ENCODE measurements at places on chromosomes 2 and 18. TPM values are rescaled to one million over a fixed set of nuclear protein-coding genes. Genes with fewer than 3 reads are reported as not detected.

DNA sequence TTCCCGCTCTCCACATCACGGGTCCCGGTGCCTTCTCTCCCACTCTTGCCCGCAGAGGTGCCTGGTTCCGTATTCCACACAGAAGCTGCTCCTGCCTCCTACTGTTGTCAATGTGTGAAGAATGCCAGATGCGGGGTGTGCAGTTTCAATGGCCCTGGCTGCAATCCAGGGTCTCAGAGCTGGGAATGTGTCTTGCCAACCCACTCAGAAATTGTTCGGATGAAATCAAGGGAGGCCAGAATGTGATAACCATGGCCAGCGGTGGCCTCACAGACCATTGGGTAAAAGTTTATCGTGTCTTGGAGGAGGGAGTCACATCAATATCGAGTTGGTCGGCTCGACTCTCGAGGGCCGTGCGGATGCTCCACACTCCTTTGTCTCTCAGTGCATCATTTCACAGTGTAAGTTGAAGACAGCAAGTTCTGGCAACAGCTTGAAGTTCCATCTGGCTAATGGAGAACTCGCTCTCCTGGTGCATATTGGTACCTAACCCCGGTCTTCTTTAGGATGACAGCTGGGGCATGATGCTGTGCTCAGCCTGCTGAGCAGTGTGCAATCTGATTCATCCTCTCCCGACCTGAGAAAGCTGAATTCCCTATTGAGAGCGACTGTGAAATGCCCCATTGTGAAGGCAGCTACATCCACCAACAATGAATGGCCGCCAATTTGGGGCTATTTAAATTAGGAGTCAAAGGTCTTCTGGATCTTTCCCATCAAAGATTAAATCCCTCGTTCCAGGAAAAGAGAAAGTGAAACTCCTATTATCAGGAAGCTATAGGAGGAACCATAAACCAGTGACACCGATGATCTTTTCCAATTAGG, 389.0 kb downstream of the SOX11 start:
- no peaks in the 10 kb centered on the region for H3K27me3 ChIP-seq
- no peaks in the 10 kb centered on the region for H3K36me3 ChIP-seq
- peak; percentile 15 for DNase-seq
- H3K4me3 ChIP-seq, result no peak overlapping the region
- no peaks in the 10 kb centered on the region for H3K4me1 ChIP-seq

DNA sequence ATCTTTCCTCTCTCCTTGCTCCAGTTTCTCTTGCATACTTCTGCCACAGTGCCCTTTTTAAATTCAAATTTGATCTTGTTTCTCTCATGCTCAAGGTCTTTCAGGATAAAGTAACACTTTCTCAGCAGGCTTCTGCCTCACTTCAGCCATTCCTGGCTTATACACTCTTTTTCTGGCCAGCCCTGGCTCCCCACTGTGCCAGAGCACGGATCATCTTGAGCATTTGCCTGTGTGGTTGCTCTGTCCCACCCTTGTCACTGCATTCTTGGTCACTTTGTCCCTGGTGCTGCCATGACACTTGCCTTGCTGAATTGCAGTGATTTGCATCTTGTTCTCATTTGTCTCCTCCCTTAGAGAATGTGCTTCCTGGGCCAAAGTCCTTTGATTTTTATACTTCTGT, 634.3 kb downstream of the TMEM182 start:
- no peaks in the 10 kb centered on the region for H3K27me3 ChIP-seq
- H3K36me3 ChIP-seq, result no peaks in the 10 kb centered on the region
- DNase-seq, result no peak
- H3K4me1 ChIP-seq, result no peaks in the 10 kb centered on the region
- H3K27ac ChIP-seq, result no peak overlapping the region

- DNase-seq, result no peak
- no peak overlapping the region for H3K4me3 ChIP-seq
- no peak overlapping the region for H3K27ac ChIP-seq
- no peaks in the 10 kb centered on the region for H3K27me3 ChIP-seq
- H3K36me3 ChIP-seq, result no peaks in the 10 kb centered on the region
Observed at GRCh38 chr2:198715302-198715835, 742.4 kb downstream of the SATB2 start.

GRCh38 chr18:31420032-31420431, 27.5 kb upstream of the DSG3 start:
- H3K4me1 ChIP-seq, result no peaks in the 10 kb centered on the region
- no peaks in the 10 kb centered on the region for H3K36me3 ChIP-seq
- no peak for DNase-seq
- H3K4me3 ChIP-seq, result no peak overlapping the region
- no peaks in the 10 kb centered on the region for H3K27me3 ChIP-seq
- H3K27ac ChIP-seq, result no peak overlapping the region

DNA sequence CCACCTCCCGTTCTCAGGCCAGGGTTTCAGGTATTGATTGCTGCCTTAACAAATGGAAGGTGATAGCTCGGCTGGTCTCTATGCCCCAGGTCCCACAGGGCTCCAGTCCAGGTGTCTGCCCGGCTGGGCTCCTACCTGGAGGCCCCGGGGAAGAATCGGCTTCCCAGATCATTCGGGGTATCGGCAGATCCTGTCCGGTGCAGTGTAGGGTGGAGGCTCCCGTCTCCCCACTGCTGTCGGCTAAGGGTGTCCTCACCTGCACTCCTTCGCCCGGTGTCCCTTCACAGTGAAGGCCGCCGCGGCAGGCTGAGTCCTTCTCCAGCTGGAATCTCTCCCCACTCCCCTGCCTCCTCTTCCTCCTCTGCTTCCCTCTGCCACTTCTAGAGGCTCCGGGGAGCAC, 573.9 kb upstream of the SALL3 start:
- H3K36me3 ChIP-seq, result no peaks in the 10 kb centered on the region
- no peaks in the 10 kb centered on the region for H3K27me3 ChIP-seq

GRCh38 chr2:31434911-31435310, 20.4 kb upstream of the XDH start:
- no peak overlapping the region for H3K4me3 ChIP-seq
- no peaks in the 10 kb centered on the region for H3K27me3 ChIP-seq
- no peak overlapping the region for H3K27ac ChIP-seq
- no peaks in the 10 kb centered on the region for H3K4me1 ChIP-seq
- DNase-seq, result no peak

- H3K27ac ChIP-seq, result no peak overlapping the region
- DNase-seq, result no peak
- no peaks in the 10 kb centered on the region for H3K27me3 ChIP-seq
- no peaks in the 10 kb centered on the region for H3K36me3 ChIP-seq
Observed at GRCh38 chr2:106267997-106268396, 73.9 kb upstream of the UXS1 start.

DNA sequence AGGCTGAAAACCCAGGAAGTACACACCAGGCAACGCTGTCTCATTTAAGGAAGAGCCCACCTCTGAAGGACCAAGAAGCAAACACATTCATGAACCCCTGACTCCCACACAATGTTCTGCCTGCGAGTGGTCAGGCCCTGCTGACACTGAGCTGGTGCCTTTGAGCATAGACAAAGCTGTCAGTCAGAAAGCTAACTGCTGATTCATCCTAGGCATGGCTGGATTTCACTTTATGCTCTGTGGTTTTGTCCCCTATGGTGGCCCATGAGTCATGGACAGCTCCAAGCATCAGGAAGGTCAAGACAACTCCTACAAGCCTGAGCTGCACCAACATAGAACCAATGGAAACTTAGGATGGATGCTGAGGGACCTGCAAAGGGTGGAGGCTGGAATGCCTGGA, 78.9 kb downstream of the UXS1 start:
- no peak overlapping the region for H3K4me3 ChIP-seq
- no peak for DNase-seq
- no peaks in the 10 kb centered on the region for H3K27me3 ChIP-seq
- H3K27ac ChIP-seq, result no peak overlapping the region
- H3K4me1 ChIP-seq, result no peaks in the 10 kb centered on the region
- H3K36me3 ChIP-seq, result peaks cover 8% of the 10 kb centered on the region

DNA sequence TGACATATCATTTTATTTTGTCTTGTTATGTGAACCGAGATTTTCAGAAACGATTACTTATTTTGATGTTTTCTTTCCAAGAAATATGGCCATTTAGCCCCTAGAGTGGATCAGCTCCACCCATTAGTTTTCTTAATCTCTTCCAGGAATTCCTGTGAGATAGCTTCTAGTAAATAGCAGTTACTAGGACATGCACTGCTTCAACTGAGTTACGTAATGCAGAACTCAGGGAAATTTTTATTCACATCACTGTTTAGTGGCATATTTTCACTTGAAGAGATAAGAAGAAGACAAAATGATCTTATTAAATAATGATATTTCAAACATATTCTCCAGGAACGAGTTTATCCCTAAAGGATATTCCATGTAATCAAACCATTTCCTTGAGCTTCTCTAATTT, 573.5 kb upstream of the CNTNAP5 start:
- DNase-seq, result no peak
- no peak overlapping the region for H3K4me3 ChIP-seq
- no peaks in the 10 kb centered on the region for H3K4me1 ChIP-seq
- H3K36me3 ChIP-seq, result no peaks in the 10 kb centered on the region
- no peaks in the 10 kb centered on the region for H3K27me3 ChIP-seq

DNA sequence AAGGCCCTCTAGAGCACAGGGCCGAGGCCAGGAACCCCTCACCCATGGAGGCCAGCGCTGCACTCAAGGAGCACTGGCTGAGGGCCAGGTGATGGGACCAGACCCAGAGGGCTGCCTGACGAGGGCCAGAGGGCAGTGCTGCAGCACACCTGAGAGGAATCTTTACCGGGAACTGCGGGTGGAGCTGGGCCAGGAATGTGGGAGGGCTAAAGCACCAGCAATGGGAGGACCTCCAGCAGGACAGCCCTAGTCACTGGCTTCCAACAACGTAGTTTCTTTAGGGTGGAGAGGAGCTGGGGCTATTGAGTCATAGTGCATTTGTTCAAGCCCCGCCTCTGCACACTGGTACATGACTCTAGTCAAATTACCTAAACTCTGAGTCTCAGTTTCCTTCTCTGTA, 143.4 kb downstream of the TMEM17 start:
- H3K4me1 ChIP-seq, result no peaks in the 10 kb centered on the region
- peak; percentile 38 for DNase-seq
- no peaks in the 10 kb centered on the region for H3K27me3 ChIP-seq
- no peak overlapping the region for H3K4me3 ChIP-seq
- no peak overlapping the region for H3K27ac ChIP-seq

DNA sequence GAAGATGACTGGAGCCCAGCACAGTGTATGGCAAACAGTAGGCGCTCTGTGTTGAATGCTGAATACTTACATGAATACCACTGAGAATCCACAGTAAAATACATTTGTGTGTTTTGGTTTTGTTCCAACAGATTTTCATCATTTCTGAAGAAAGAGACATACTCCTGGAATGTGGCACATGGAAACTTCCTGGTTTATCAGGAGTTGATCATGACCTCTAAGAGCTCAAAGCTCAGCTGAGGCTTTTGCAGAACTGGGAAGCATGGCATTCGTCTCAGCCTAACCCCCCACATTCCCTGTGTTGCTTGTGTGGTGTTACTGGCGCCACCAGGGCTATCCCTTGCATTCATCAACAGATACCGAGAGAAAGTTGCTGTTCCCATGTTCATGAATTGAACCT, 316.9 kb upstream of the REV1 start:
- DNase-seq, result no peak
- no peaks in the 10 kb centered on the region for H3K4me1 ChIP-seq
- no peak overlapping the region for H3K4me3 ChIP-seq
- no peaks in the 10 kb centered on the region for H3K27me3 ChIP-seq

DNA sequence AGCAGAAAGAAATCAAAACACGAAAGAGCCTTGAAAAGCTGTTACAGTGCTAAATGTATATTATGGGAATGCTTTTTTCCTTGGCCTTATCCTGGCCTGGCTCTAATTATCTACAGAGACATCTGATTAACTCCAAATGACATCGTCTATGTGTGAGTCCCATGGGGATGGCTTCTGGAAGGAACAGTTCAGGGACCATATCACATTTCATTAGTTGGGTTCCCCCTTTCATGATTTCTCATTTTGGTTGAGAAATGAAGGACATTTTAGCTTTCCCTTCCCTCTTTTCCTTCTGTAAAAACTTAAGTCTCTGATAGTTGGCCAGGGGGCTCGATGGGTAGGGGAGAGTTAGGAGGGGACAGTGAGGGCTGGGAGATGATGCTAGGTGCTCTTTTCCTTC, 116.7 kb downstream of the PRKCE start:
- peaks cover 34% of the 10 kb centered on the region for H3K4me1 ChIP-seq
- H3K36me3 ChIP-seq, result no peaks in the 10 kb centered on the region
- DNase-seq, result no peak
- no peak overlapping the region for H3K4me3 ChIP-seq
- H3K27ac ChIP-seq, result no peak overlapping the region

DNA sequence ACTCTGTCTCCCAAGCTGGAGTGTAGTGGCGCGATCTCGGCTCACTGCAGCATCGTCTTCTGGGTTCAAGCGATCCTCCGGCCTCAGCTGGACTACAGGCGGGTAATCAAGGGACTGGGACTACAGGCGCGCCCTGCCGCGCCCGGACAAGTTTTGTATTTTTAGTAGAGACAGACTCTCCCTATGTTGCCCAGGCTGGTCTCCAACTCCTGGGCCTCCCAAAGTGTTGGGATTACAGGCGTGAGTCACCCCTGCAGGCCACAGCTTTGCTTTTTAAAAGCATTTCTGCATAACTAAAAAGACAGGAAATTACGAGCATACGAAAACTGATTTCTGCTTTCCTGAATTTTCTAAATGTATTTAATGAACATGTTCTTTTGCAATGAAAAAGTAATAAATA, 916 bp upstream of the OSBPL1A start:
- peaks cover 10% of the 10 kb centered on the region for H3K4me1 ChIP-seq
- no peaks in the 10 kb centered on the region for H3K36me3 ChIP-seq
- peak; percentile 54 for DNase-seq
- H3K27ac ChIP-seq, result peak overlapping the region; percentile 88
- no peak overlapping the region for H3K4me3 ChIP-seq
- no peaks in the 10 kb centered on the region for H3K27me3 ChIP-seq

GRCh38 chr2:232492236-232492848, 4.7 kb upstream of the ECEL1 start:
- H3K36me3 ChIP-seq, result no peaks in the 10 kb centered on the region
- no peak for DNase-seq
- no peak overlapping the region for H3K27ac ChIP-seq
- no peaks in the 10 kb centered on the region for H3K4me1 ChIP-seq

DNA sequence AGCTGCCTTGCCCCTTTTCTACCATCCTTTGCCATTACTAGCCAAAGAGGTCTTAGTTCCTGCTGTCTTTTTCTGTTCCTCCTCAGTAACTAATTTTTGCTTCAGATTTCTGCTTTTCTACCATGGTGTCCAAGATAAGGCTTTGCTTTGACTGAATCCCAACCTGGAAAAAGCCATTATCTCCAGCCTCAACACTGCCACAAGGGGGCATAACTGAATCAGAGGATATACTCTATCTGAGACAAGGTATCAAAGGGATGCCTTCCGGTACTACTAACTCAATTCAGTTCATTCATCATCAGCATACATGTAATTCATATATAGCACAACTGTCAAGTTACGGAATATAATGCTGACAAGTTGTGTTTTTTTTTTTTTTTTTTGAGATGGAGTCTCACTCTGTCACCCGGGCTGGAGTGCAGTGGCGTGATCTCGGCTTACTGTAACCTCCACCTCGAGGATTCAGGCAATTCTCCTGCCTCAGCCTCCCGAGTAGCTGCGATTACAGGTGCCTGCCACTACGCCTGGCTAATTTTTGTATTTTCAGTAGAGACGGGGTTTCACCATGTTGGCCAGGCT, 11.4 kb downstream of the OSGEPL1 start:
- no peaks in the 10 kb centered on the region for H3K4me1 ChIP-seq
- DNase-seq, result no peak
- H3K27ac ChIP-seq, result no peak overlapping the region
- H3K27me3 ChIP-seq, result no peaks in the 10 kb centered on the region

GRCh38 chr2:29063646-29064345, 10.5 kb downstream of the PCARE start:
- no peak overlapping the region for H3K4me3 ChIP-seq
- H3K4me1 ChIP-seq, result peaks cover 37% of the 10 kb centered on the region
- no peak for DNase-seq

ERBB4 gene
- total RNA-seq, result 6.3 TPM

KCNJ3 gene
- total RNA-seq, result not detected

C2orf80 gene
- total RNA-seq, result not detected

NEU2 gene
- total RNA-seq, result not detected

MDH1B gene
- total RNA-seq, result 3.3 TPM

NDUFAF7 gene
- 14.9 TPM for total RNA-seq
